Stromal cell of bone marrow (primary cell): ENCODE measurements at places on chromosomes 1 and 21.

- DNase-seq = no peak
Measured at GRCh38 chr1:201795066-201795465, 33.9 kb upstream of the IPO9 start.

DNA sequence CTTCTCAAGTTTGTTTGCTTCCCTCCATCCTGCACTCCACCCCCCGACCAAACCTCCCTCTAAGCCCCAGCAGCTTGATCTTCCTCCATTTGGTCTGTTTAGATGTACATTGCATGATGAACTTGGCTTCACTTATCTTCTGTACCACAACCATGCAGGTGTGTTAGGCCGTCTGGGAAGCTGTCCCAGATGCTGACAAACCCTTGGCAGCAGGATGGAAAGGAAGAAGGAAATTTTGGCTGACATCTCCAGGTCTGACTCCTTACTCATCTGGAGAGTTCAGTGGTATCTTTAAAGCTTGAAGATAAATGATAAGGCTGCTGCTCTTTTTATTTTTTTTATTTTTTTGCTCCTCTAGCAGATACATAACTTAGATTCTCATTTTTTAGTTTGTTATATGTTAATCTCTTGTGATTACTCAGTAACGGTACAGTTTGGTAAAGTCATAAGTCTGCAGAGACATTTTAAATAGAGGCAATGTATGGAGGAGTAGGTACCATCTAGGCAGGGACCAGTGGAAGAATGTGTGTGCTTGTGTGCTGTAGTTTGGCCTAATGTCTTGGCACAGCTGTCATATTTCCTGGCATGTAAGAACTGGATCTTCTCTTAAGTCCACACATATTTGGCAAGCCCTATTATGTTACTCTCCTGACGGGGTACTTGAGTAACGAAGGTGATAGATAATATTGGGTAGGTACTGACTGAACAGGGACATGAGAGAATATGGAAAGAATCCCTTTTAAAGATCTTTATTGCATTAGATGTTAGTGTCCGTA is 79.7 kb downstream of the CACHD1 start:
- no peak for DNase-seq

GRCh38 chr1:36922593-36923426 is 111.5 kb downstream of the GRIK3 start:
- DNase-seq = no peak

DNA sequence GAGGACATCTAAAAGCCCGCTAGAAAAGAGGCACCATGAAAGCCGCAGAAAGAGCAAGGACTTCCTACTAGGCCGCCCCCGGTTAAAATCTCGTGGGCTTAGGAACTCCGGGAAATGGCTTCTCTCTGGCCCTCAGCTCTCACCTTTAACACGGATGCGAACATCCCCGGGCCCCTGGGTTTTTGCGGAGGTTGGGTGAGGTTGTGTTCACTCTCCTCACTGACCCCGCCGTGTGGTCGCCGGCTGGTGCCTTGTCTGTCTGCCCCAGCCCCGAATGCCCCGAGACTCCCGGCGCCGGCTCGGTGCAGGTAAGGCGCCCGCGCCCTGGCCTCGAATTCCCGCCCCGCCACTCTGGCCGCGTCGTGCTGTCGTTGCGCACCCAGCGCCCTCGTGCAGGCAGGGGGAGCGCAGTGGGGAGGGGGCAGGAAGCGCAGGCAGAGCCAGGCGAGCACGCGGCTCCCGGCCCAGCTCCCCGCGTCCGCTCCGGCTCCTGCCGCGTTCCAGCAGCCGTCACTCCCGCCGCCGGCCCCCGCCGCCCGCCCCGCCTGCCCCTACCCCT is at the start of gene SHISAL2A:
Gene SHISAL2A (plus strand): TSS at position 437 of the 559 bp plus-strand sequence. CDS start 326 bp downstream, outside the sequence.
- no peak for DNase-seq

- DNase-seq = no peak
Measured at GRCh38 chr1:14259191-14259757, 339.2 kb upstream of the KAZN start.

DNA sequence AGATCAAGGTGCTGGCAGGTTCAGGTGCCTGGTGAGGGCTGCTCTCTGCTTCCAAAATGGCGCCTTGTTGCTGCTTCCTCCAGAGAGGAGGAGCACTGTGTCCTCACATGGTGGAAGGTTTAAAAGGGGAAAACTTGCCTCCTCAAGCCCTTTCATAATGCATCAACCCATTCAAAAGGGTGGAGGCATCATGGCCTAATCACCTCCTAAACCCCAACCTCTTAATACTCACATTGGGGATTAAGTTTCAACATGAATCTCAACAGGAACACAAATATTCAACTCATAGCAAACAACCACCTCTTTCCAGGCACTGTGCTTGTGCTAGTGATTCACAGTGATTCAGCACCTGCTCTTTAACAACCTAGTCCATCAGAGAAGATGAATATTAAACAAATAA is 4.2 kb downstream of the S100A12 start:
- DNase-seq = no peak

DNA sequence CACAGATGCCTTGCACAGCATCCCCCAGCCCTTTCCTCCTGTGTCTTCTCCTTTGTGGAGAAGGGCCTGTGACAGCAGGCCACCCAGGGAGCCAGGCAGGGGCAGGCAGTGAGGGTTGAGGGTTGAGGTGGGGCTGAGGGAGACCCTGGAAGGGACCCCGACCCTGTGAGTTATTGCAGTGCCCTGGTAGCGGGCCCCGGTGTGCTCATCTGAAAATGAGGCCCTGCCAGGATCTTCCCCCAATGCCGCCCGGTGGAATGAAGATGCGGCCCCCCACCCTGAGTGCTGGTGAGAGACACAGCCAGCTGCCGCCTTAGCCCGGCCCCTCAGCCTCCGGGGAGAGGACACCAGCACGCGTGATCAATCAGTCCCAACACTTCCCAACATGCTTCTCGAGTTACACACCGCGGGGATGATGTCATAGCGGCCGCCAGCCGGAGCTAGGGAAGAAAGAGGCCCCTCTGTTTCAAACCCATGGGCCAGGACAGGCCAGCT is 36.2 kb upstream of the ACTRT2 start:
- no peak for DNase-seq

DNA sequence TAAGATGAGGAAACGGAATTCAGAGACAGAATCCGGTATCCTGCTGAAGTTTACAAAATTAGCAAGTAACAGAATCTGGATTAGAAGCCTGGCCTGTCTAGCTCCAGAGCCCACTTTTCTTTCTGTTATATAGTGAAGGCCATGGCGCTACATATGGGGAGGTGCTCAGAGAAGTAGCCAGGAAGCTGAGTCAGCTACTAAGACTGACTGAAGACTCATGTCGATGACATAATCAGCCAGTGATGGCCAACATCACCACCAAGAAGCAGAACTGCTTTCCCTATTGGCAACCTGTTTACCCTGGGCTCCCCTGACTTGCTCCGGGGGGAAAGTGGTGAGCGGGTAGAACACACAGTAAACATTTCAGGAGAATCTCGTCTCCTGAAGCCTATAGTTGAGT is 18.8 kb downstream of the LRRC52 start:
- no peak for DNase-seq

DNA sequence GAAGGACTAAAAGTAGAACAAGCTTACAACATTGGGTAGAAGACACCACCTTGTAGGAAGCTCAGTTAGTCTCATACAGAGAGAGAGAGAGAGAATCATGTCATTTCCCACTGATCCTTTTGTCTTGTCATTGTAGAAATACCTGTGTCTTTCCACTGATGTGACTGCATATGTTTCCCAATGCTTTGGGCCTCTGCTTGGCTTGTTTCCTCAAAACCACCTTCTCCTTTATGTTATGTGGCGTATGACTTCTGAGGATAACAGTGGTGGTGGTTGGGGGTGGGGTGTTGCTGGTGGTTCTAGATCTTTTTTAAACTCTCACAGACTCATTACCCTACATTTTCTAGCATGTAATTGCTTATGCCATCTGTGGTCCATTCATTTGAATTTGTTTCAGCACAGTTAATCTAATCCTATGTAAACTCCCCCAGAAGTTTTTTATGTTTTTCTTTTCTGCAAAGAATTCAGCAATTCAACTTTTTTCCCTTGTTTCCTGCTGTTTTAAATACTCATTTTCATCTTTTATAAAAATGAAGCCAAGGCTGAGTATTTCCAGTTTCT is 9.3 kb downstream of the RGL1 start:
- no peak for DNase-seq

DNA sequence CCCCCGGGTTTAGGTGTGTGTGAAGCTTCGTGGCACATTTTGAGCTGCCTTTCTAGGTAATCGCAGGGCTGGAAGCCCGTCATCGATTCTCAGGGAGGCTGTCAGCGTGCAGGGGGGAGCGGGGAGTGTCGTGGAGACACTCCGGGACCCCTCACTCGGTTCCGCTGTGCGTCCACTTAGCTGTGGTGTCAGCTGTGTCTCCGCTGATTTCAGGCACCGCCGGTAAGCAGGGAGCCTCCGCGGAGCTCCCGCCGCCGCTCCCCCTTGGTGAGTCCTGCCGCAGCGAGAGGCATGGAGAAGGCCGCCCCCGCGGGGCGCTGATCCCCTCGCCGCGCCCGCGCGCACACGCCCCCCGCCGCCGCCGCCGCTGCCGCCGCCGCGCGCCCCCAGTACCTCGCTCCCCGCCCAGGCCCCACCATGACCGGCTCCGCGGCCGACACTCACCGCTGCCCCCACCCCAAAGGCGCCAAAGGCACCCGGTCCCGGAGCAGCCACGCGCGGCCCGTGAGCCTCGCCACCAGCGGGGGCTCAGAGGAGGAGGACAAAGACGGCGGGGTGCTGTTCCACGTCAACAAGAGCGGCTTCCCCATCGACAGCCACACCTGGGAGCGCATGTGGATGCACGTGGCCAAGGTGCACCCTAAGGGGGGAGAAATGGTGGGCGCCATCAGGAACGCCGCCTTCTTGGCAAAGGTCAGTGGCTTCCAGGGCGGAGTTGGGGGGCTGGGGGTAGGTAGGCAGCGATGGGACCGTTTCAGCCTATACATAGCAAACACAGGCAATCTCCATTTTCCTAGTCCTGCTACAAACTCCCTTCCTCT is 995 bp downstream of the VASH2 start:
- DNase-seq = no peak

- no peak for DNase-seq
Measured at GRCh38 chr1:32887623-32888022, 1.3 kb downstream of the HPCA start.

GRCh38 chr1:46804926-46805325 is 6.1 kb downstream of the CYP4B1 start:
- no peak for DNase-seq

GRCh38 chr1:197770243-197770642 is 5.0 kb downstream of the DENND1B start:
- no peak for DNase-seq

GRCh38 chr1:63817700-63818099 is 43.9 kb downstream of the ROR1 start:
- DNase-seq = no peak

GRCh38 chr1:201361652-201362504 is 15.6 kb downstream of the TNNT2 start:
- DNase-seq = no peak

- DNase-seq = peak; percentile 98
Measured at GRCh38 chr1:159009704-159010361, at the start of gene IFI16. Gene IFI16, plus strand, starts transcription at chr1:159009907. Its CDS starts 4,774 bp downstream, at chr1:159014681.

DNA sequence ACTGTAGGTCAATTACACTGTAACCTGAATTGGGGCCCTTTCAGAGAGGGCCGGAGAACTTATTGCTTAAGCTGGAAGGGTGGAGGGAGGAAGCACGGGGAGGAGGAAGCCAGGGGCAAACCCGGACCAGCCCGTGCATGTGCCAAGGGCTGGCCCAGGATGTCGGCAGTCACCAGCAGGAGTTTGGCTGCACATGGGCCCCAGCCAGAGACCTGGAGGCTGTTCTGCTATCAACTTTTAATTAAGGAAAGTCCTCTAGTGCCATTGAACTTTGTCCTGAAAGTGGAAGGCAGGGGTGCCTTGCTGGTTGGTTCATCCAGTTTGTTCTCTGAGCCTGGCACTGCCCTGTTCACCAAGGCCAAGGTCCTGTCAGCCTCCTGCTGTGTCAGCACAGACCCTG is 200.8 kb upstream of the VAMP3 start:
- DNase-seq = no peak

- no peak for DNase-seq
Measured at GRCh38 chr1:158901623-158902022, 29.7 kb upstream of the PYHIN1 start.

DNA sequence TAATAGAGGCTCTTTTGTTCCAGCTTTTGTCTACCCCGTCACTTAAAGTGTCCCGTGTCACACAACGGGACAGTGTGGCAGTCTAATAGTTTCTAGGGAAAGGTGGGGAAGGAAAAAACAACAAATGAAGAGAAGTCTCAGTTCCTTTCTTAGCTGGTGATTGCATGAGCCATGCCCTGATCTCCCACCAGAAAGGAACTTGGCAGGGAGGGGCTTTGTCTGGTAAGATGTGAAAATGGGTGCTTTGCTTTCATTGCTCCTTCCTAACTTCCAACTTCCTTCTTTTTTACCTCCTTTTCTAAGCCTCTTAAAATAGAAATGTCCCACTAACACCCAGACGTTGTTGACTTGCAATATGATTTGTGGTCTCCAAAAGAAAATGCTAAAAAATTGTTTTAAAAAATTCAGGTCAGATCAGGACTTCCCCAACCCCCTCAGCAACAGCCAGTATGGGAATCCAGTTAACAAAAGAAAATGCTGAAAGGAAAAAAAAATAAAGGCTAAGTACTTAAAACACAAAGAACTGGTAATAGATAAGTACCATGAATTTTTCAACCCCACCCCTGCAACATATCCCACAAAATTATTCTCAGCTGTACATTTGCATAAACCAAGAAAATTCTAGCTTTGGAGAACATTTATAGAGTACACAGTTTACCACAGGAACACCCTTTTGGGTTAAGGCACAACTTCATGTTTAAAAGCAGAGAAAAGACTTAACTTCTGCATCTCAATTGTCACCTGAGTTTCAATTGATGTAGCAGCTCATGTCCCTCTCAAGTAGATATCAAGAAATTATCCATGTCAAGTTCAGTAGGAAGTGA is 106.2 kb downstream of the NIBAN1 start:
- DNase-seq = no peak

DNA sequence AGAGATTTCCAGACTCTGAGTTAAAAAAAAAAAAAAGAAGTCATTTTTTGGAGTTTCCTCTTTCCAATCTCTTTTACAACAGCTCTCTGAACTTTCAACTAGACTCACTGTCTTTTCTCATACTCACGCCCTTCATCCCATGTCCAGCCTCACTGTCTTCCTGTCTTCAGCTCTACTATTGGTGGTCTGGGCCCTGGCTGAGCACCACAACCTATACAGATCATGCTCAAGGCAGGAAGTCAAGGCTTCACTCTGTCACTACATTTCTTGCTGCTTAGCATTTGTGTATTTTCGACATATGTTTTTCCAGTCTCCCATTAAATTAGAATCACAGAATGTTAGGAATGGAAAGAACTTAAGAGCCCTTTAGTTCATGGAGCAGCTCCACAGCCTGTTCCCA is 106.4 kb upstream of the PPP2R5A start:
- no peak for DNase-seq
